ENCODE measurements at places on chromosomes 2 and 18.

DNA sequence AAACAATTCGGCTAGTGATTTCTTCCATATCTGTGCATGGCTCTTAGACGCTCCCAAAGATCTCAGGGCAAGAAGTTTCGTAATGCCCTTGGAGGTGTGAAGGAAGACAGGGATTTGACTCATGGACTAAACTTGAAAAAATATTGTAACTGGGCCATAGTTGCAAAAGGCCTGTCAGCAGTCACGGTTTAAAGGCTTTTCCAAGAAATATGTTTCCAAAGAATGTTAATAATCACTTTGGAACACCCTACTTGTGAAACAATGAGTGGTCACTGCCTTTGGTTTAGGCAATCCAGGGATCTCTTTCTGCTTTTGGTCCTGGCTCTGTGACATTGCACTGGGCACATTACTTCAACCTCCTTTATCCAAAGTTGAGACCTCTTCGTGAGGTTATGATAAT lies 102.5 kb upstream of the RASGRP3 start:
- no peak for DNase-seq

GRCh38 chr2:85758361-85759256 lies 4.8 kb downstream of the ATOH8 start:
- no peak for DNase-seq

- no peak for DNase-seq
Observed at GRCh38 chr2:182522972-182523473, 96.2 kb upstream of the PDE1A start.

- no peak for DNase-seq
Observed at GRCh38 chr2:28296904-28297303, 95.8 kb upstream of the FOSL2 start.

DNA sequence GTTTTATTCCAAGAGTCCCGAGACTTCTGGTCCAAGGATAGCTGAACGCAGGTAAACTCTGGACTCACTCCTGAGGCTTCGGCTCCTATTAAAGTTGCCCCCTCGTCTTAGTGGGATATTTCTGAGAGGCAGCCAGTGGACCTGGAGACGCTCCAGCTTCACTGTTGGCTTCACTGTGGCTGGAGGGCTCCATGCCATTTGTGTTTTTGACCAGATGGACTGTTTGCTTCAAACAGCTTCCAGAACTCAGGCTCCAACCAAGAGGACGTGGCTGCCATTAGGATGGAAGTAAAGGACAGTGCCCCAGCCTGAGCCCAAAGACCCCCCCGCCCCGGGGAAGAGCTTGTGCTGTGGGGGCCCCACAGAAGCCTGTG lies 94.4 kb upstream of the LDAH start:
- no peak for DNase-seq

- no peak for DNase-seq
Observed at GRCh38 chr2:2121887-2122286, 209.2 kb downstream of the MYT1L start.

DNA sequence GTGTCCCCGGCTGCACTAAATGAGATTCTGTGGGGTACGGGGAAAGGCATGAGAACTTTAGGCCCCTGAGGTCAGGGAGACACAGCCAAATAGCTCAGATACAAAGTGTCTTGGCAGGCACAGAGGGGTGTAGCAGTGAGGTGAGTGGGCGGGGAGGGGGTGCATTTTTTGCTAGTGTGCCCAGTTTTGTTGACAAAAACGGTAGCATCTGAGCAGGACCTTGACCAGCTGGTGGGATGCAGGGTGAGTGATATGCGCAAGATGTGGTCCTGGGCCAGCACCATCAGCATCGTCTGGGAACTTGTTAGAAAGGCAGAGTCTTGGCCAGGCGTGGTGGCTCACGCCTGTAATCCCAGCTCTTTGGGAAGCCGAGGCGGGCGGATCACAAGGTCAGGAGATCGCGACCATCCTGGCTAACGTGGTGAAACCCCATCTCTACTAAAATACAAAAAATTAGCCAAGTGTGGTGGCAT lies 127.3 kb upstream of the LGALSL start:
- DNase-seq: no peak

GRCh38 chr2:189379731-189380261 lies 61.5 kb upstream of the WDR75 start:
- no peak for DNase-seq

DNA sequence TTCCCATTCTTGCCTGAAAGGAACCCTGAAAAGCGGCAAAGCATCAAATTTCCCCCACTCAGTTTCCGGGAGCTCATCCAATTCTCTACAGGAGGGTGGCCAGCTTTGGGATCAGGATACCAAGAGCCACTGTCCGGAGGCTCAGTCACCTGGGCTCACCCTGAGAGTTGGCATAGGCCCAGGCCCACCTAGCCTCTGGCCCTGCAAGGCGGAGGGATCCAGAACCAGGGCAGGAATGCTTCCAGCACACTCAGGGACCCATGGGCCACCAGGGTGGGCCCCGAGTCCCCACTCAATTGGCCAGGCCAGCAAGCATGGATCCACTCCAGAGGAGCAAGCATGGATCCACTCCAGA lies 432.9 kb upstream of the MYT1L start:
- no peak for DNase-seq

Data from activated T-cell treated with anti-CD3 and anti-CD28 coated beads, Interleukin-2, amount 50 U/mL, for 4 hours (primary cell).